Stimulated activated CD4-positive, alpha-beta T cell treated with anti-CD3 and anti-CD28 coated beads, Interleukin-12 subunit alpha, Interleukin-12 subunit beta, amount 100 ng/mL, for 48 hours (primary cell): ENCODE measurements at places on chromosomes 2 and 18.

GRCh38 chr18:78178812-78179211 is 800.8 kb upstream of the SALL3 start:
- DNase-seq = no peak

- no peak for DNase-seq
These were observed 148.8 kb upstream of the DLGAP1 start for GRCh38 chr18:4603955-4604354.

DNA sequence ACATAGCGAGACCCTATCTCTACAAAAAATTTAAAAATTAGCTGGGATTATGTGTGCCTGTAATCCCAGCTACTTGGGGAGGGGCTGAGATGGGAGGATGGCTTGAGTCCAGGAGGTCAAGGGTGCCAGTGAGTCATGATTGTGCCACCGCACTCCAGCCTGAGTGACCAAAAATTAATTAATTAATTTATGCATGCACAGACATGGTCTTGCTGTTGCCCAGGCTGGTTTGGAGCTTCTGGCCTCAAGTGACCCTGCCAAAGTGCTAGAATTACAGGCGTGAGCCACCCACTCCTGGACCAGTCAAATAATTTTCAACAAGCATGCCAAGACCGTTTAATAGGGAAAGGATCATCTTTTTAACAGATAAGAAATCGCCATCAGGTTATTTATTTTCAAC is 57.7 kb upstream of the TFCP2L1 start:
- no peak for DNase-seq

- no peak for DNase-seq
These were observed 48.5 kb downstream of the CDK15 start for GRCh38 chr2:201854841-201855240.

DNA sequence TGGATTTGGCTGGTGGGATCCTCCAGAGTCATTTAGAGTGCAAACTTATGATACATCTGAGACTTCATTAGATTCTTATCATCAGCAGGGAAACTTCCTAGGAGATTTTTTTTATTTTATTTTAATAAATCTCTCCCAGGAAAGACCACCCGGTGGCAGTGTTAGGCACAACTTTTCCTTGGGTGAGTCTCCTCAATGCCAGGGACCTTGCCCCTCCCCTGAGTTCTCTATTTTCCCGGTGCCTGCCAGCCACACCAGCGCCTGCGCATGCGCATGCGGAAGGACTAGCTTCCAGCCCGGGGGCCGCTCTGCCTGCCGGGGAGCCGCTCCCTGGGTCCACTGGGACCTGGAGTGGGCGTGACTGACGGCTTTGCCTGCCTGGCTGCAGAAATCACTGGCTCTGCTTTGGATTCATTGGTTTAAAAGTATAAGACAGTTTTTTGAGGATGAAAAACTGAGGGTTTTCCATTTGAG is 86.6 kb downstream of the TMEM182 start:
- no peak for DNase-seq

GRCh38 chr2:241295326-241296095 is 20.0 kb downstream of the HDLBP start:
- DNase-seq = no peak

DNA sequence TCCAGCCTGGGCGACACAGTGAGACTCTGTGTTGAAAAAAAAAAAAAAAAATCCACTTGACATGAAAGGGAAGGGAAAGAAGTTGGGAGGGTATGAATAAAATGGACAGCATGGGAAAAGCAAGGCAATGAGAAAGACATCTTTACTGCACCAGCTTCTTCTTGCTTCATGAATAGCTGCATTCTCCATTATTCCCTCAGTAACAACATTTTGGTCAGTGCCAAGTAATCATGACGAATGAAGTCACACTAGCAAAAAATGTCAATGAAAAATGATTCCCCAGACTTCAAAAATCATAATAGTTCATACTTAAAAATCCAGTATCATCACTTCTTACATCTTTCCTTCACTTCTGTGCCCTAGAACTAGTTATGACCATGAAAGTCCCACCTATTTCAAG is 30.4 kb downstream of the ADAM17 start:
- DNase-seq = no peak

DNA sequence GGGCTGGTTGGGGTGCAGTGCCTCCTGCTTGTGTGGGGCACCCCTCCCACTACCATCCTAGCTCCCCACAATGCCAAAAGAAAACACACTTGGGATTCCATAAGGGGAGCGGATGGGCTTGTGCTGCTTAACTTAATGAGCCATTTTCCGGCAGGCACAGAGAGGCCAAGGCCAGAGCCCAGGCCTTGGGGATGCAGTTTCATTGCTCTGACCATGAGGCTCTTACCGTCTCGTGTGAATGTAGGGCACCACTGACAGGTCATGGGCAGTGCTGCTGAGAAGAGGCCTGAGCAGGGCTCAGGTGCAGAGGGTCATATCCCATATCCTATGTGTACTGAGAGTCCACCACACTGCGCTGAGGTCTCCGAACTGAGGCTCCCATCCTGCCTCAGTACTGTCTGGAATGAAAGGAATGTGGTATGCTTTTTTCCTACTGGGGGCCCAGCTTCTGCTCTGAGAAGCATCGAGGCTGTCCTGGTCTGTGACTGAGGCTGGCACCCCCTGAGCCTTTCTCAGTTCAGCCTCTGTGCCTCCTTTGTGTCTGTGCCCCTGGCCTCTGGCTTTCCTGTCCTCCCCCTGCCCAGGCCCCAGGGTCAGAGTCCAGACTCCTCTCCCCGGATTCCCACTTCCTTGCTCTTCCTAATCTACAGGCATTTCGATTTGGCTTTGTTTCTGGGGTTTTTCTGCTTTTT is 45.2 kb upstream of the MAPRE3 start:
- no peak for DNase-seq

DNA sequence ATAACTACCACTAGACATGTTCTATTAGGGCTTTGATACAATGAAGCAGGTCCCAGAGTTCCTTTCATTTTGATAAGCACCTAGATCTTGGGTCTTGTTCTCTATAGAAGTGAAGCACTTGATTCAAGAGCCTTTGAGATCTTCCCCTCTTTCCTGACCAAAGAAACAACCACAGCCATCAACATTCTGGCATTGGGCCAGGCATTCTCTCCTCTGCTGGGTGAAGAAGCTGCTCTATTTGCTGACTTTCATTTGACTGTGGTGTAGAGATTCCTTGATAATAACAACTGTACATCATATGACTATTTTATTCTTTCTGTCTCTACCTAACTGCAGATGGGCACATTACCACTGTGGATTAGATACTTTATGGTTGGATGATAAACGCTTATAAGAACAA is 96.6 kb upstream of the LYPD1 start:
- no peak for DNase-seq

DNA sequence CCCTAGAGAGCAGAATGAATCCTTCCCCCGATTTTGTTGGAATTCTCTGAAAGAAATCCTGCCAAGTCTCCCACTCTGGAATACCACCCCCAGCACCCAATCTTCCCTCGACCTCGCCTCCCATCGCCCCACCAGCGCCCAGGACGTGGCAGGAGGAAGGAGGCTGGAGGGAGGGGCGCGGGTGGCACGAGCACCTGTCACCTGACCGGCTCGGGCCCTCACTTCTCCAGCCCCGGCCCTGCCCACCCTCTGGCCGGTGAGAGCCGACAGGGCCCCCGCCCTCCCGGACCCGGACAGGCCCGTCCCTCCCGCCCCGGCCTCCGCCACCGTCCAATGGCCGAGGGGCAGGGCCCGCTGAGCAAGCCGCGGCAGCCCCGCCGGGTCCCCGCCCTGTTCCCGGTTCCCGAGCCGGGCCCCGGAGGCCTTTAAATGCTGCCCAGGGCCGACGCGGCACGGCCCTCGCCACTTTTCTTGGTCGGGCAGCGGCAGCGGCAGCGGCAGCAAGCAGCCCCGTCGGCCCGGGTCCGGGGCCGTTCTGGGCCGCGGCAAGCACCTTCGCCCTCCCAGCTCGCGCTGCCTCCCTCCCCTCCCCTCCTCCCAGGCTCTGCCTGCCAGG is at the start of gene LGALSL:
Gene LGALSL, plus strand, starts transcription at position 393 of the 616 bp plus-strand sequence. CDS start 384 bp downstream, outside the sequence.
- DNase-seq = no peak
